Adrenal gland (tissue), 19 donors: ENCODE measurements at places on chromosomes 12 and 14. TPM values are rescaled to one million over a fixed set of nuclear protein-coding genes. Genes with fewer than 3 reads are reported as not detected.
A peak's percentile ranks its signal among the peaks of the same experiment; 100 is the strongest.

The CCDC85C gene
- total RNA-seq: 41.5 TPM

GRCh38 chr12:124191024-124191359 is 103.9 kb upstream of the RFLNA start:
- no peaks in the 10 kb centered on the region for H3K36me3 ChIP-seq
- DNase-seq: no peak
- no peaks in the 10 kb centered on the region for H3K27me3 ChIP-seq
- no peak overlapping the region for H3K4me3 ChIP-seq
- H3K4me1 ChIP-seq: peaks cover 9% of the 10 kb centered on the region
- H3K27ac ChIP-seq: no peak overlapping the region

- H3K4me3 ChIP-seq: no peak overlapping the region
- H3K27ac ChIP-seq: no peak overlapping the region
- peak; percentile 57 for DNase-seq
Measured at GRCh38 chr12:47041327-47041726, 38.1 kb upstream of the PCED1B start.

GRCh38 chr12:10826258-10826657 is at the start of gene TAS2R10:
Gene TAS2R10, minus strand, starts transcription at chr12:10826358. Its CDS starts 89 bp downstream, at chr12:10826269.
- no peaks in the 10 kb centered on the region for H3K4me1 ChIP-seq
- no peaks in the 10 kb centered on the region for H3K27me3 ChIP-seq
- no peak for DNase-seq
- no peak within 1 kb of the TSS for H3K4me3 ChIP-seq
- no peak within 1 kb of the TSS for H3K27ac ChIP-seq

The RTL1 gene
- total RNA-seq: 0.78 TPM

The POTEM gene
- total RNA-seq: not detected

The OR6C2 gene
- total RNA-seq: not detected
